Myocyte (in vitro differentiated cells): ENCODE measurements at places on chromosomes 2 and 18.

DNA sequence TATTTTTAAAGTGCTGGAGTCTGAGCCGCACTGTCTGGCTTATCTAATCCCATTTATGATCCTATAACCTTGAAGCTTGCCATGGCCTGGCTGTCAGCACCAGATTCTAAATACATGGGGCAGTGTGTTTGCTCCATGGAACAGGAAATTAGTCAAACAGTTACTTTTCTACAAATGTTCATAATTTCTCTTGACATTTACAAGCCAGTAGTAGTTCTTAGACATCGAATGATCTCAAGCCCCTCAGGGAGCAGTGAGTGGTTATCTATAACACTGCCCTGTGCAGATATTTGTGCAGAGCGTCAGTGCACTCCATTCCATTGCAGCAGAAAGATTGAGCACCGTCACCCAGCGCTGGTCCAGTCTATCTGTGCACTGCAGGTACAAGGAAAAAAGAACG lies 205.2 kb downstream of the AGPS start:
- no peak for DNase-seq

DNA sequence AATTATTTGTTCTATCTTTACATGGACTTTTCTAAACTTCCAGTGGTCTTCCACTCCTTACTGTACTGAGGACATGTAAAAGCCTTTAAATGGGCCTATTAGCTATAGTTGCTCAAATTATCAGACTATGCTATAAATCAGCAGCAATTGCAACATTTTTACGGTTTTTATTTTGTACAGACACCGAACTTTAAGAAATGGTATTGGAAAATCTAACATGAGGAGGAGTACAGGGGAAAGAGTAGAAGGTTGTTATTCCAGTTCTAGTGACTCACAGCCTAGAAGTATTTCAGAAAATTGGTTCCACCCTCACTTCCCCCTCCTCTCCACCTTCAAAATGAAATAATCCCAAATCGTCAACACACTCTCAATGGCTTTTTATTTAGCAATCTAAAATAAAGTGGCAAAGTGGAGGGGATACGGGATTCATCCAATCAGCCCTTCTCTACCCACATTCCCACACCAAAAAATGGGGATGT lies 1.1 kb downstream of the NCKAP1 start:
- DNase-seq, result no peak

DNA sequence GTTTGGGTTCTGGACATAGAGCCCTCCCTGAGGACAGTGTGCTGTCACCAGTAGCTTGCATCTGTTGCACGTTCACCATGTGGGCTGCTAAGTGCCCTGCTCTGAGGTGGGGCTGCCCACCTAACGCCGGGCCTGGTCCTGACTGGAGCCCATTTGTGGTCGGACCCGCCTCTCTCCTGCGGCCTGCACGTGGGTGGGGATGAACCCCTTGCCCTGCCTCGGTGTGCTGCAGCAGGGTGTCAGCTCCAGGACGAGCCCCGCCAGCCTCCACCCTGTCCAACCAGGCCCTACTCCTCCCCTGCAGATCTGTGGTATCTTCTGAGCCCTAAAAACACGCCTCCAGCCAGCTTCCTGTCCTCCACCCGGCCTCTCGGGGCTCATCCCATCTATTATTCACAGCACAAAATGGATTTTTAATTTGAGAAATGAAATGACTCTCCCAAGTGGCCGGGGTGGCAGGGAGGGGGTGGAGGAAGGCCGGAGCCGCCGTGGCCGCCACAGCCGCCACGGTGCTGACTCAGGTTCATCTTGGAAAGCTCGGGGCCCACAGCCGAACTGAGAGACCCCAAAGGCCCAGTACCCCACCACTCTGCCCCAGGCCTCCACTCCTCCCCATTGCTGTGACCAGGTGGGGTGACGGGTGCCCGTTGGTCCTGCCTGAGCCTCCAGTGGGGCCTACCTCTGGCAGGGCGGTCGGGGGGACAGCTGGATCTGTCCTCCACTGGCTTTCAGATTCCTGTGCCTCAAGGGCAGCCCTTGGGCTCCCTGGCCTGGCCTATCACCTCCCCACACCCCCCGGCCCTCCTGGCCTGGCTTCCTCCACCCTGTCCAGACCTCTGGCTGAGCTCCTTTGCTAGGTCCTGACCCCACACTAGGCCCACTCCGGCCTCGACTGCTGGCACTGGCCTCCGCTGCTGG lies 2.8 kb upstream of the ECEL1 start:
- no peak for DNase-seq

- no peak for DNase-seq
Measured at GRCh38 chr2:159605441-159606178, 10.7 kb downstream of the BAZ2B start.

- no peak for DNase-seq
Measured at GRCh38 chr2:207182911-207183310, 17.2 kb upstream of the KLF7 start.

DNA sequence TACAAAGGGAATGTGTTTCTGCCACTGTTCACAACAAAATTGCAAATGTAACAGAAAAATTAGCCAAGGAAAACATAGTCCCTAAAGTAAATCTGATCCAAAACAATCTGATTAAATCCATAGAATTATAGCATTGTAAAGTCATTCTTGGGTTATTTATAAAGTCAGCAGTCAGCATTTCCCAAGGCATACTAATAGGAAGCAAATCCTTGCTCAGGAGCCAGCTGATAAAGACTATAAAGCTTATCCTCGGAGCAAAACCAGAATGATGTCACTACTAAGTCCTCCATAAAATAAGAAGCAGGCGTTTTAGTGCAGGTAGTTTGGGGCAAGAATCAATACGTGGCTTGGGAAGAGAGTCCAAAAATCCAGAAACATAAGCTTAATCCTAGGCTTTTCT lies 67.3 kb upstream of the CSRNP3 start:
- no peak for DNase-seq

- no peak for DNase-seq
Measured at GRCh38 chr2:7595206-7595605, 678.0 kb downstream of the RNF144A start.

- no peak for DNase-seq
Measured at GRCh38 chr2:203997481-203997880, 60.9 kb downstream of the ICOS start.
